HS-27A (cell line): ENCODE measurements at places on chromosomes 16 and 17.

DNA sequence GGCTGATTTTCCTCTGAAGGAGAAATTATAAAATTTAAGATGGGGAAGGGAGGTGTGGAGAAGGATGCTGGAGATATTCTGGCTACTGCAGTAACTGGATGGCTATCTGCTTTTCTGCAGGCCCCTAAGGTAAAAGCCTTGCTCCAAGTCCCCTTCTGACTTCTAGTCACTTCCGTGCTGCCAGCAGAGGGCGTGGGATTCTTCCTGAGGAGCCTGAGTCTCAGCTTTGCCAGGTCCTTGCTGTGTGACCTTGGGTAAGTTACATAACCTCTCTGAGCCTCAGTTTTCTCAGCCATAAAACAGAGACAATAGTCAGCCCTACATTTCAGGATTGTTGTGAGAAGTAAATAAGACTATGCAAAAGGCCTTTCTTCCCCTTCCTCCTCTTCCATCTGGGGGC lies 24.3 kb upstream of the TMEM220 start:
- no peak for DNase-seq

GRCh38 chr16:8581831-8582580 lies 8.3 kb downstream of the TMEM114 start:
- DNase-seq, result no peak

DNA sequence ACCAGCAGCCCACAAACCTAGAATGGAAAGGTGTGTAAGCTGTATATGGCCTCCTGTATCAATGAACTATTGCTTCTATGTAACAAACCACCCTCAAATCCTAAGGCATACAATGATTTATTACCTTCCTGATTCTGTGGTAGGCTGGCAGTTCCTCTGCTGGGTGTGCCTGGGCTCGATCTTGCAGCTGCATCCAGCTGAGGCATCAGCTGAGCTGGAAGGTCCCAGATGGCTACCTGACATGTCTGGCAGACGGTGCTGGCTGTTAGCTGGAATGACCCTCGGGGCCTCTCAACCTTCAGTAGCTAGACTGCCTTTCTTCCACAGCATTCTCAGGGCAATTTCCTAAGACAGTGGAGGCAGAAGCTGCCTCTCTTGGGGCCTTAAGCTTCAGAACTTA lies 152.7 kb downstream of the RAB11FIP4 start:
- DNase-seq, result no peak

- no peak for DNase-seq
Measured at GRCh38 chr16:48489376-48489775, 104.2 kb upstream of the SIAH1 start.

GRCh38 chr17:76265624-76266243 lies 586 bp downstream of the UBALD2 start:
- no peak for DNase-seq

DNA sequence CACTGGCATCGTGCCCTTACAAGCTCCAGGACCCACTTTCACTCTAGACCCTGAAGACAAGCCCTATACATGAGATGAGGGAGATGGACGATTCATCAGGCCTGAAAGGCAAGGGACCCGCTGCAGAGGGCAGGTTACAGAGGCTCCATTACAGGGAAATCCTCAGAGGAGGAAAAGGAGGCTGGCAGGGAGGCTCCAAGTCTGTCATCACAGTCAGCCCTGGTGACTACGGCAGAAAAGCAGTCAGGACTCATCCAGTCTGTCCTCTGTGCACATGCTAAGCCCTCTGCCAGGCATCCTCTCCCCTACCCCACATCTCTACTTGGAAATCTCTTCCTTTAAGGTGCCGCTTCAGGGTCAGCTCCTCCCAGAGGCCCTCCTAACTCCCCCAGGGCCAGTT lies 197.7 kb upstream of the CDH5 start:
- DNase-seq, result no peak

GRCh38 chr16:15873301-15873700 lies 15.1 kb downstream of the CEP20 start:
- no peak for DNase-seq

DNA sequence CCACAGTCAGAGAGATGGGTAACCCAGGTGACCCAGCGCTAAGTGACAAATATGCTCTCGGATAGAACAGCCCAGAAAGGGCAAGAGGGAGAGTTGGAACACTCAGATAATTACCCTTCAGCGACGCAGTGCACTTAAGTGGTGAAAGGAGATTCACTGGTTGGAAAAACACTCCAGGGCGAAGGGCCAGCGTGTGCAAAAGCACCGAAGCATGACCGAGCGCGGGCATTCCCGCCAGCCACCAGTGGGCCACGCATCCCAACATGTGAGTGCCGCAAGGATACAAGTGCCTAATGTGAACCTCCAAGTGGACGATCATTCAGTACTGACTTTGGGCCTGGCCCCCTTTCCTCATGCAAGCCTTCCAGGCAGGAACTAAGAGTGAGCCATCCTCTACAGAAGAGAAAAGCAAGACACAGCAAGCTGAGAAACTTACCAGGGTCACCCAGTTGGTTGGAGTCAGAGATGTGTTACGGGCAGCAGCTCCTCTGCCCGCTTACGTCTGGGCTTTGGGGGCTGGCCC lies 258.4 kb downstream of the C16orf95 start:
- DNase-seq, result no peak

- DNase-seq, result no peak
Measured at GRCh38 chr16:68737046-68737729, at the start of gene CDH1. Gene CDH1, plus strand, starts transcription at chr16:68737292. Its CDS starts 124 bp downstream, at chr16:68737416.

DNA sequence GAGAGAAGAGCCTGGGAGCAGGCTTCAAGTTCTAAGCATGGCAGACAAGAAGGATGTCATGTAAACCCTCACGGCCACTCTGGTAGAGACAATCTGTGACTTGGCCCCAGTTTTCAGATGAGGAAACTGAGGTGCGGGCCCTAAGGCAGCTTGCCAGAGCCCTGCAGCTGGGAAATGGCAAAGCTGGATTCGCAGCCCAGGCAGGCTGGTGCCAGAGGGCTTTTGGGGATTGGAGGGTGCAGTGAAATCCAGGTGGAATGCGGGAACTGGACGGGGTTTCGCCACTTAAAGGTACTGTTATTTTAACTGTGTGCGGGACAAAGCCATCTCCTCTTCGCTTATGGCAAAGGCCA lies 477 bp upstream of the OSGIN1 start:
- no peak for DNase-seq

DNA sequence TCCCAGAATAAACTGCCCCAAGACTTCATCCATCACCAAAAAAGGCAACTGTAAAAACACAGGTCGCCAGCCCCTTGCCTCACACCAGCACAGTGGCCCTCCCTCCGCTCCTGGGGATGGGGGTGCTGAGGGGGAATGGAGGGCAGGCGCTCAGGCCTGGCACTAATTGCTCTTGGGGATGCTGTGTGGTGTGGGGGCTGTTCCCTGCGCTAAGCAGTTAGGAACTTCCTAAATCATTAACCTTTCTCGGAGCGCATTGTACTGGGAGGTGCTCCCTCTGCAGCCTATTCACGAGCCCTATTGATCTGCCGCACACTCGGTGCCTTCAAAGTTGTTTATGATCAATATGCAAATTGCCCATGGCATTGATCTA lies 199.9 kb downstream of the ZFHX3 start:
- DNase-seq, result no peak

GRCh38 chr17:17810895-17811248 lies 25.9 kb downstream of the SREBF1 start:
- no peak for DNase-seq
